ENCODE measurements at places on chromosomes 7 and 10.
A peak's percentile ranks its signal among the peaks of the same experiment; 100 is the strongest.

GRCh38 chr7:26853788-26854393, 10.5 kb downstream of the SKAP2 start:
- peak; percentile 58 for DNase-seq

DNA sequence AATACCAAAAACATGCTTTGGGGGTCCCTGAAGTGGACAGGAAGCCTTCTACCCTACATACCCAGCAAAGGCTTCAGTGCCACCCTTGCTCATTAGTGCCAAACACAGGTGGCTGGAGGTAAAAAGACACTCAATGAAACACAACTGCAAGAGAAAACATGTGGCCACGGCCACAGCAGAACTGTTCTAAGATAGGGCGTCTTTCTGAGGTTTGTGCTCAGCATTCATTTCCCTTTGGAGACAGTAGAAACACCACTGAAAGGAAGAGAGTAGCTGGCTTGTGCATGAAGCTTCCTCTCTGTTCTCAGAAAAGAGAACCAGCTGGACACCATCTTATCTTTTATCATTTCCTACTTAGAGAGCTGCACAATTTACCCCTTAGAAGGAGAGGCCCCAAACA, 143.0 kb downstream of the PLXNA4 start:
- no peak for DNase-seq

DNA sequence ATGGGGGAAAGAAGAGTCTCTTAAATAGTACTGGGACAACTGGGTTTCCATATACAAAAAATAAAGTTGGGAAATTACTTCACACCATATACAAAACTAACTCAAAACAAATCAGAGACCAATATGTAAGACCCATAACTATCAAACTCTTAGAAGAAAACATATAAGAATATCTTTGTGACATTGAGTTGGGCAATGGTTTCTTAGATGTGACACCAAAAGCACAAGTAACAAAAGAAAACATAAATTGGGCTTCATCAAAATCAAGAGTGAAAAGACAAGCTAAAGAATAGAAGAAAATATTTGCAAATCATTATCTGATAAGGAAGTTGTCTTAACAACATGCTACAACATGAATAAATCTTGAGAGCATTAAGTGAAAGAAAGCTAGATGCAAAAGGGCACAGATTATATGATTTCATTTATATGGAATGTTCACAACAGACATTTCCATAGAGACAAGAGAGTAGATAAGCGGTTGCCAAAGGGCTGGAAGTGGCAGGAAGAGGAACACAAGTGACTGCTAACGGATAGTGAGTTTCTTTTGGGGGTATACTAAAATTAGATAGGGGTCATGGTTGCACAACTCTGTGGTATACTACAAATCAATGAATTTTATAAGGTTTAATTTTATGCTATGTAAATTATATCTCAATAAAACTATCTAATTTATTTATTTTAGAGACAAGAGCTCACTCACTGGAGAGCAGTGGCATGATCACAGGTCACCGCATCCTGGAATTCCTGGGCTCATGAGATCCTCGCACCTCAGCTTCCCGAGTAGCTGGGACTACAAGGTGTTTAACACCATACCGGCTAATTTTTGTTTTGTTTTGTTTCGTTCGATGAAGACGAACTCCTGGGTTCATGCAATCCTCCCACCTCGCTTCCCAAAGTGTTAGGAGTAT, 35.4 kb downstream of the JMJD1C start:
- peak; percentile 54 for DNase-seq

DNA sequence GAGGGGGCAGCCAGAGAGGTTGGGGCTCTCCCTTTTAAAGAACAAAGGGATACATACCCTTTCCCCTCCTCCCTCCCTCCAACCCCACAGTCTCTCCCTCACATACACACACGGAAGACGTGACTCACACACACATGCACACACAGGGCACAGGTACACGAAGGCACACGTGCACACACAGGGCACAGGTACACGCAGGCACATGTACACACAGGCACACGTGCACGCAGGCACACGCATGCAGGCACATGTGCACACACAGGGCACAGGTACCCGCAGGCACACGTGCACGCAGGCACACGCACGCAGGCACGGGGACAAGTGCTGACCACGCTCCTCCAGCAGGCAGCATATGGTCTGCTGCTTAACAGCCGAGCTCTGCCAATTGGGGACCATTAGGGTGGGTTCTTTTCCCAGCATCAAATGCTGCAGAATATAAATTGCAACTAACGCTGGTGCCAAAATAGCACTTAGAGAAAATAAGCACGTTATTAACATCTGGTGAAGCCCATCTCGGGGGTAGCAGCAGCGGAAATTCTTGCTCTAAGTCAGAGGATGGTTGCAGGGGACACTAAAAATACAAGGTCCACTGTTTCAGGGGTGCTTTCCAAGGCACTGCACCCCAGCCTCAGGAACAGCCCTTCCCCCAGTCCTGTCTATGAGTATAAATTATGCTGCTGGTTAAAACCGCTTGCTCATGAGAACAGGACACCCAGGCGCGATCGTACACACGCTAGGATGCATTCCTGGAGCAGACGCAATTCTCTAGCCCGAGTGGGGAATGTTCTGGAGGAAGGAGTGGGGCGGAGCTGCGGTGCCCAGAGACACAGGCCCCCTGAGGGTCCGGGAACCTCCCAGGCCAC, 55.2 kb upstream of the TNRC18 start:
- peak; percentile 82 for DNase-seq

GRCh38 chr7:26291699-26292538, at the start of gene SNX10:
Gene SNX10, plus strand, starts transcription at chr7:26291862. Its CDS starts 54,581 bp downstream, at chr7:26346443.
- no peak for DNase-seq

DNA sequence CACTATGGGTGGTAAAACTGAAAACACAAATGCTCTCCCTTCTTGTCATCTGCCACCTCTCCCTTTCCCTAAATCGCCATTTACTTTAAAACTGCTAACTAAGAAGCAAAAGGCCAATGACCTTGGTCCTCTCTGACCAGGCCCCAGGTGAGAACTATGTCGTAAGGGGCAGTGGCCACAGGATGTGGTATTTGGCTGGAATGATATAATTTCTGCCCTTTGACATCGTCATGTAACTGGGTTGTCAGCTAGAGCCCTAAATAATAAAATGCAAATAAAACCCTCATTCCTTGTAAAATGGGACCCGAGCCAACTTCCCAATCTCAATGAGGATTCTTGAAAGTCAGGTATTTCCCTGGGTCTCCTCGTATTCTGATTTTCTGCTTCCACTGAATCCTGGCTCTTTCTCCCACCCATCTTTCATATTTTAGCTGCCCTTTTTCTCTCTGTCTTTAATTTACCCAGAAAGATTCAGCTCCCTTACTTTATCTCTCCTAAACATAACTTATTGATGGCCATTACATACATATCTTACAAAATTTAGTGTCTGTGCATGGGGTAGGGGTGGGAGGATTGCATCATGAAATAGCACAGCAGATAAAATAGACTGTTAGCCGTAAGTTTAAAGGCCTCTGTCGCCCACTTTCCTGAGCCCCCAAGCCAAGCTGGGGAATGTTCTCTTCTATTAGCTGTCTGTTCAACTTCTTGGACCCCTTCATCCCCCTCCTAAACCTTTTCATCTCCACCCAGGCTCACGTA, 3.2 kb upstream of the EEPD1 start:
- no peak for DNase-seq

GRCh38 chr10:99975942-99976809, 33.6 kb downstream of the DNMBP start:
- DNase-seq = peak; percentile 72

DNA sequence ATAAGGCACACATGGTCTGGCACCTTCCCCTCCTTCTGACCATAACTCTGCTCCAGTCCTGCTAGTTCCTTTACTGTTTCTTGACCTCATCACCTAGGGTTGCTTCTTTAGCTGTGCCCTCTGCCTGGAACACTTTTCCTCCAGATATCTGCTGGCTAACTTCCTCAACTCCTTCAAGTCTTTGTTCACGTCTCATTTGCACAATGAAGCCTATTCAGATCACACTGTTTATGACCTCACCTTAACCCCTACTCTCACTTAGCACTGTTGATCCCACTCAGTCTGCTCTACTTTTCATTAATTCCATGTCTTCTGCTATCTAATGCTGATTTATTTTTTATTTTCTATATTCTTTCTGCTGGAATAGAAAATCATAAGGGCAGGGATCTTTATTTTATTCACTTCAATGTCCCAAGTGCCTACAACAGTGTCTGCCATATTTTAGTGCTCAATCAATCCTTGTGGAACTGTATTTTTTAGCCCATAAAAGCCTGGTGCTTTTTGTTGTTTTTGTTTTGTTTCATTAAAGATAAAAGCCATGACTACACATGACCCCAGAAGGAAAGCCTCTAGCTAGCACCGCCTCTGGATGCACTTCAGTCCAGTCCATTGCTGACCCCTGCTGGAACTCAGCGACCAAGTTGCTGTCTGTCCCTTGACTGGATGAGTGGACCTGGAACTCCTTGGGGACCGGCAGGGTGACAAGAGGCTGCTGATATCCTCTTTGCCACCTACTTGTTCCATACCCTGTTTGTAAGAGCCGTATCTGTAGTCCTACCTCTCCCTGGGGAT, 12.3 kb downstream of the KLF14 start:
- peak; percentile 56 for DNase-seq

DNA sequence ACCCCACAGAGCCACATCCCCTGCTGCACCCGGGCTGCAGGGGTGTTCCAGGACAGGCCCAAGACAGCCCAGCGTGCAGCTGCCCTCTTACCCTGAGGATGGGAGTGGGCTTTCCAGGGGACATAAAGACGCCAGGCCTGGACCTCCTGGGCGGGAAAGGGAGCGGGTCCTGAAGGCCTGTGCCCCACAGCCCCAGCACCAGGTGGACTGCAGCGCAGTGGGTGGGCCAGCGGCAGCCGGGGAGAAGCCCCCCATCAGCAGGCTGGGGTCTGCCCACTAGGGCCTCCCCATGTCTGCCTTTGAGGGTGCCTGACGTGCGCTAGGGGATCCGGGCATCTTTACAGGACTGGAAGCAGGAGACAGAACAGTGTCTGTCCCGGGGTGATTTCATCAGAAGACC, 22.6 kb upstream of the ZNF735 start:
- DNase-seq = no peak

GRCh38 chr10:128934492-128934891, 532.5 kb upstream of the MGMT start:
- no peak for DNase-seq

DNA sequence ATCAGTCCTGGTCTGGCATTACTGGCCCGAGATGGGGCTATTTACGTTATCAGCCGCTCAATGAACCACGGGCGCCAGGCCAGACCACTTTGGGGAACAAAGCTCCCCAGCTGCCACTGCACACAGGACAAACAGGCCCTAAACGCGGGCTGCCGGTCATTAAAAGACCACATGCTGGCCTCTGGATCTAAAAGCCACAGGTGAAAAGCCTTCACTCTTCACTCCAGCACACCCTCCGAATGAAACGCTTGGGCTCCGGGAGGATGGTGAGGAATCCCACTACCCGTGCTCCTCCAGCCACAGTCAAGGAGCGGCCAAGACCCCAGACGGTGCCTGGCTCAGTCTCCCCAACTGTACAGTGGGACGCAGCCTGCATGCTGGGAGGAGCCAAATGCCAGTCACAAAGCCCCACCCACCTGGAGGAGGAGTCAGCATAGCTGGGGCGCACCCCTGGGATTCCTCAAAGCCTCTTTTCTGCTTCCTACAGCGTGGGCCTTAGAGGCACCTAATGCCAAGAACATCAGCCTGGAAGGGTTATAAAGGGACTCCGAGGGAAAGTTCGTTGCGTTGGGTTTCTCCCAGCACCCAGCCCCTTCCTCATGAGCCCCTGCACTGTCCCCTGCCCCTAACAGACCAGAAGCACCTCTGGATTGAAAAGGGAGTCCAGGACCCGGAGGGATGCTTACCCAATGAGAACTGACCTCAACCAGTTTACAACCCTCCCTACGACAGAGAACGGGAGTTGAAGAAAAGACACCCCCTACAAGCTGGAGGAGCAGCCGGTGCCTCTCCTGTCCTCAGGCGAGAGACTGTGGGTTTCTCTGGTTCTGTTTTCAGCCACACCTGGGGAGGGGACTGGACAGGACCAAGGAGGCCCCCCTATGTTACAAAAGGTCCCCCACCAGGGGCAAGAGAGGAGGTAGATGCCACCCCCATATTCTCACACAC, 4.7 kb downstream of the PDGFA start:
- DNase-seq = peak; percentile 38

GRCh38 chr10:110817614-110818013, 54.1 kb upstream of the PDCD4 start:
- DNase-seq = no peak

- no peak for DNase-seq
Measured at GRCh38 chr7:139646566-139646965, 123.1 kb downstream of the CLEC2L start.

- peak; percentile 51 for DNase-seq
Measured at GRCh38 chr10:5442065-5442989, 30.0 kb downstream of the NET1 start.

- DNase-seq = peak; percentile 14
Measured at GRCh38 chr10:13440185-13441061, 88.4 kb downstream of the BEND7 start.

DNA sequence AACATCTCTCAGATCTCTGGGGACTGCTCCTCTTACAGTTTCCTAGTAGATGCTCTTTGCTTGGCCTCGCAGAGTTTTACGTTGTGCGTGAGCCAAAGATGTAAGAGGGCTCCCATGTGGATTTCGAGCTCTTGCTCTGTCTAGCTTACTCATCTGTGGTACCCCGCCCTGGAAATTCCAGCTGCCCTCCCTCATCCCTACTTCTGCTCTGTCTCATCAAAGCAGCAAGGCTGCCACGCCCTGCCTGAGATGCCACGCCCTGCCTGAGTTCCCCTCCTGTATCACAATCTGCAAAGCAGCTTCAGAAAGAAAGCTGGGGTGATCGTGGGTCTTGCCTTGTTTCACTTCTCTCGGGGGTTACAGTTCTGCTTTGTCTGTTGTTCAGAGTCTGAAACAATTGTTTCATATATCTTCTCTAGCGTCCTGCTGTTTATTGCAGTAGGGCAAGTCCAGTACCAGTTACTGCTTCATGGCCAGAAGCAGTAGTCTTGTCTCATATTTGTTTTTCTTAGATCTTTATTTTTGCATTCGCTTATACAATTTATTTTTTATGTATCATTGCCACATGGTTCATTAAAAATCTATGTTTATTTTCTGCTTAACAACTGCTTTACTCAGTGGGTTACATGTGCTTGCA, 36.1 kb upstream of the CCNY start:
- DNase-seq = peak; percentile 87

GRCh38 chr7:108460964-108461363, 4.7 kb upstream of the NRCAM start:
- DNase-seq = no peak

DNA sequence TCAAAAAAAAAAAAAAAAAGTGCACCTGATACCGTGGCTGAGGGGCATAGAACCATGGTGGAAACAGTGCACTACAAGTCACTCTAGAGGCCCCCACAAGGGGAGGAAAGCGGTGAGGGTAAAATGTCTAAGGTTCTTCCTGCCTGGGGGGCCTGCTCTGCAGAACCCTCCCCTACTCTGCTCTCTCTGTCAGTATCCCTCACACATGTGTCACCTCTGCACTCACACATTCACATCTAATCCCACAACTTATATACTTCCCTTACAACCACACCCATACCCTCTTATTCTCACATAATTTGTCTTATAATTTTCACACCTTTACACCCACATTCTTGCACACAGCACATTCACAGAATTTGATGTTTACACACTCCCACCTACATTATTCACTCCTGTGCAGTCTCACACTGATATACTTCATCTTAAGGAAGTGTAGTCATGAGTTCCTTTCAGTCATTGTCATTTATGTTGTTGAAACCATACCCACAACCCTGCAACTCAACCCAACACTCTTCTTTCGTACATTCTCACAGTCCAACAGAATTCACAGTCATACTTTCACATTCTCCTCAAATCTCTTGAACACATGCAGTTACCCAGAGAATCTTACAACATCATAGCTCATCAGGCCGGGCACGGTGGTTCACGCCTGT, 68.0 kb upstream of the PAX2 start:
- DNase-seq = no peak

GRCh38 chr7:107043491-107043890, 1.0 kb upstream of the PRKAR2B start:
- no peak for DNase-seq

Data from fibroblast of upper back skin (primary cell).